ENCODE measurements at places on chromosomes 5 and 9.

GRCh38 chr9:107644733-107645463, 155.3 kb upstream of the KLF4 start:
- DNase-seq, result peak; percentile 49

DNA sequence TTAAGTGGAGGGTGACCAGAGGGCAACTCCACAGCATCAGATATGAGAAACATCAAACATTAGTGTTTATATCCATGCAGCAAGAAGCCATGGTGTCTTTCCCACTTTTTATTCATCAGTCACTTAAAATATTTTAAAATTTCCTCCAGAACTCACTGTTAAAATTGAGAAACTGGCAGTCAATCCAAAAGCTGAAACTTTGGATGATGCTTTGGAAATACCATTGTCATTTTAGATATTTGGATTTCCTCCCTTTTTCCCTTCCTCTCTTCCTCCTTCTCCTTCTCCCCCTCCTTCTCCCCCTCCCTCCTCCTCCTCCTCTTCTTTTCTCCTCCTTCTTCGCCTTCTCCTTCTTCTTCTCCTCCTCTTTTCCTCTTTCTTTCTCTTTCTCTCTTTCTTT, 33.1 kb upstream of the NTRK2 start:
- DNase-seq, result no peak

DNA sequence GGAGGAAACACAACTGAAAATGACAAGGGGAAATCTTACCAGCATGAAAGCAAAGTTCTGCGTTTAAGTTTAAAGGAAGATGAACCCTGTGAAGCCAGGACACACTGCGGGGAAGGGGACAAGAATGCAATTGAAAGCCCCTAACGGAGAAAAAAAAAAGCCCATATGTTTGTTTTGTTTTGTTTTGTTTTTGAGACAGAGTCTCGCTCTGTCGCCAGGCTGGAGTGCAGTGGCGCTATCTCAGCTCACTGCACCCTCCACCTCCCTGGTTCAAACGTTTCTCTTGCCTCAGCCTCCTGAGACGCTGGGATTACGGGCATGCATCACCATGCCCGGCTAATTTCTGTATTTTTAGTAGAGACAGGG, 2.9 kb downstream of the STK10 start:
- no peak for DNase-seq

DNA sequence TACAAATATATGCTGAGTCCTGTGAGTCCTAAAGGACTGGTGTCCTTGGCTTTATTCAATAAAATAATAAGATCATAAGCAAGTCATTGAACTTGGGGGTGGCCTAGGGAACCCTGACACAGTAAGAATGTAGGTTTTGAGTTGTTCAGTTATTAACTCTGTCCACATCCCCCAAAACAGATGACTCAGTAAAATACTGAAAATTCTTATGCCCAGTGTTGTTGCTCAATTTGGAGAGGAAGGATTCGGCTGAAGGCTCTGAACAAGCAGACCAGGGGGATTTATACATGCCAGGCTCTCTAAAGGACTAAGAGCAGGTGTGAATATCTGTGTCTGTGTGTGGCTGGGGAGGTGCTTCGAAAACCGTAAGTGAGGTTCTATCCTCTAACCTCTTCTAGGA, 173.7 kb downstream of the RMI1 start:
- peak; percentile 58 for DNase-seq

Measured in fibroblast of skin of back (primary cell).